ENCODE measurements at places on chromosomes 4 and X.

GRCh38 chr4:111713276-111713675 is 432.0 kb upstream of the FAM241A start:
- no peak for DNase-seq

- DNase-seq: no peak
These were observed 60.5 kb downstream of the TBC1D14 start for GRCh38 chr4:6969826-6970800.

GRCh38 chr4:139762720-139763119 is 97.1 kb downstream of the MGST2 start:
- no peak for DNase-seq

GRCh38 chrX:133653358-133653757 is 238.1 kb upstream of the GPC4 start:
- no peak for DNase-seq

- no peak for DNase-seq
These were observed 28.9 kb downstream of the FBXO8 start for GRCh38 chr4:174254613-174255012.

GRCh38 chr4:111937368-111937767 is 207.9 kb upstream of the FAM241A start:
- DNase-seq: peak; percentile 56

- DNase-seq: no peak
These were observed 187.7 kb downstream of the MGST2 start for GRCh38 chr4:139853309-139853708.

Data from AML-193 (cell line).